ENCODE measurements at places on chromosomes 5 and 9. TPM values are rescaled to one million over a fixed set of nuclear protein-coding genes. Genes with fewer than 3 reads are reported as not detected.

PAIP1 gene
- polyA plus RNA-seq, result 45.6 TPM

MSH3 gene
- 3.5 TPM for polyA plus RNA-seq

USP20 gene
- polyA plus RNA-seq, result 16.0 TPM

GPX8 gene
- polyA plus RNA-seq, result 13.1 TPM

DRD1 gene
- polyA plus RNA-seq, result 0.07 TPM

INSL6 gene
- polyA plus RNA-seq, result 0.44 TPM

TMEM252 gene
- polyA plus RNA-seq, result 19.4 TPM

ZNF483 gene
- polyA plus RNA-seq, result 0.72 TPM

PCDHB15 gene
- polyA plus RNA-seq, result 0.22 TPM

CRHBP gene
- polyA plus RNA-seq, result 1.1 TPM

GRCh38 chr5:81530919-81531318, 137.0 kb upstream of the ACOT12 start:
- DNase-seq, result no peak

- DNase-seq, result no peak
Measured at GRCh38 chr5:59569158-59569557, 324.4 kb downstream of the PDE4D start.

DNA sequence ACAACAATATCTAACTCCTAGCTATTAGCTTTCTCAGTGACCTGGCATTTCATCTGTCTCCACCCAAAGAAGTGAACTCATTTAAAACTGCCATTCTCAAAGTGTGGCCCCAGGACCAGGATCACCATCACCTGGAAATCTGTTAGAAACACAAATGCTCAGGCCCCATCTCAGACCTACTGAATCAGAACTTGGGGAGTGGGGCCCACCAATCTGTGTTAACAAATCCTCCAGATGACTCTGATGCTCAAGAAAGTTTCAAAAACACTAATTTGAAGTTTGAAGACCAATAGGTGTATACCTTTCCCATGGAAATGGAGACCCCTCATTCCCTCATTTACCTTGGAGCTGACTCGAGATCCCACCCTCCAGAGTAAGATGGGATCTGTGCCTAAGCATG, 72.3 kb downstream of the PRELID2 start:
- no peak for DNase-seq

- DNase-seq, result no peak
Measured at GRCh38 chr9:112858625-112859147, 32.0 kb downstream of the SLC46A2 start.

DNA sequence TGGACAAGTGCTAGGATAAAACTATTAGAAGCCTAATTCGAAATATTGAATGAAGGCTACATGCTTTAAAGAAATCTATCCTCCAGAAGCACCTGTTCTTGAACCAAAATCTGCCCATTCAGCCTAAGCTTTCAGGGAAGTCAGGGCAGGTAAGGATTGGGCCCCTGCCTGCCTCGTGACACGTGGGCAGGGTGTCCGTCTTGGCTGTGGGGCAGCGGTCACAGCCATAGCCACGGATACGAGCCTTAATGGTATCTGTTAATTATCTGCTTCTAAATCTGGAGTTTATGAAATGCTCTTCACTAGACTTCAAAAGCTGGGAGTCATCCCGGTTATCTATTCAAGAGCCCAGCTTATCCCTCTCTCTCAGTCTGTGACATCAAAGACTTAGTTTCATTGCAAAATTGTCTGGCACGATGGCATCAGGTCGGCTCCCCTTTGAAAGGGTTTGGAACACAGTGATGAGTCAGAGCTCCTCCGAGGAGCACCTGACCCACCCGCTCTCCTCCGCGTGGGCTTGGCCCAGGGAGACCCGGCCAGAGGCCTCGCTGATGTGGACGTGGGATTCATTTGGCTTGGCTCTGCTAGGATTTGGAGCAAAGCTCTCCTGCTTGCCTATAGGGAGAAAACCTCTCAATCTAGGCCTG, 135.9 kb downstream of the MACROH2A1 start:
- no peak for DNase-seq

GRCh38 chr9:73074176-73074708, 77.4 kb upstream of the ANXA1 start:
- no peak for DNase-seq

DNA sequence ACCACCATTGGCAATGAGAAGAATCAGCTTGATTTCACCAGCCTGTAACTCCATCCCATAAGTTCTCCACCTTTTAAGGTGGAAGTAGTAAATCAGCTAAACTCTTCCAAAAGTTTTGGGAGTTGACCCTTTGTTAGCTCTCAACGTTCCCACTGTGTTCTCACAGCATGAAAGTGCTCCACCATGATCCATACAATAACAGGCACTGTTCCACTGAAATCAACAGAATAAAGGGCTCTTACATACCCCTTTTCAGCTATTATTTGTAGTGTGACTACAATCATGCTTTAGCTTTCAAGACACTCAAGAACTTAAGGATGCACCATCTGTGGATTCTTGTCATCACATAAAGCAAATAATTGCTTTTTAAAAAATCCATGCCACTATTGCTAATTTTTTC, 81.6 kb downstream of the PPP2R2B start:
- no peak for DNase-seq

- no peak for DNase-seq
Measured at GRCh38 chr5:130520211-130520610, 615.9 kb downstream of the CHSY3 start.

DNA sequence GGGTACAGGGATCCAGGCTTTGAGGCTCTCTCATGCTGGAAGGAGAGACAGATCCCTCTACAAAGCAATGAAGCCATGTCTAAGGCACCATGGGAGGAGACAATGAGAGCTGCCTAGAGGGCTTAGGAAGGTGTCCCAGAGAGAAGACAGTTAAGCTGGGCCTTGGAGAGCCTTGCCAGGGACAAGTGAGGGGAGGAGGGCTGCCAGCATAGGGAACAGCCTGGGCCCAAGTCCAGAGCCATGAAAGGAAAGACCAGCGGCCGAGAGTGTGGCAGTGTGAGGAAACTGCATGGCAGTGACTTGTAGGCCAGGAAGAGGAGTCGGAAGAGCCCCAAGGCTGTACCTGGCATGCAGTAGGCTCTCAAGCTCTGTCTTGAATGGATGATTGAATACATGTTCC, 88.5 kb downstream of the PSD2 start:
- no peak for DNase-seq

GRCh38 chr9:131379056-131379455, 14.8 kb upstream of the PRRC2B start:
- no peak for DNase-seq

DNA sequence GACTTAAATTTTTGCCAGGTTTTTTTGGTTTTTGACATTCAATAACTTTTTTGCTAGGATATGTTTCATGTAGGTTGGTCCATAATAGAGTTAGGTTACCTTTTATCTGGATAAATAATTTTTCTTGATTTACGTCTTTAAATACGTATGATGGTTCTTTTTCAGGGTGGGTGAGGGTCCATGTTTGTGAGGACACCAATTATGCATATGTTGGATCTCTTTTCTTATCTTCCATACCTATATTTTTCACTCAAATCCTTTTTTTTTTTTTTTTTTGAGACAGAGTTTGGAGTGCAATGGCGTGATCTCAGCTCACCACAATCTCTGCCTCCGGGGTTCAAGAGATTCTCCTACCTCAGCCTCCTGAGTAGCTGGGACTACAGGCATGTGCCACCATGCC, 17.3 kb upstream of the CDC42SE2 start:
- DNase-seq, result no peak

GRCh38 chr5:3341446-3342240, 254.0 kb upstream of the IRX1 start:
- DNase-seq, result no peak

- no peak for DNase-seq
Measured at GRCh38 chr9:134214766-134215419, 50.5 kb upstream of the RNU6ATAC start.

- DNase-seq, result no peak
Measured at GRCh38 chr9:132011896-132012295, 67.8 kb downstream of the MED27 start.

DNA sequence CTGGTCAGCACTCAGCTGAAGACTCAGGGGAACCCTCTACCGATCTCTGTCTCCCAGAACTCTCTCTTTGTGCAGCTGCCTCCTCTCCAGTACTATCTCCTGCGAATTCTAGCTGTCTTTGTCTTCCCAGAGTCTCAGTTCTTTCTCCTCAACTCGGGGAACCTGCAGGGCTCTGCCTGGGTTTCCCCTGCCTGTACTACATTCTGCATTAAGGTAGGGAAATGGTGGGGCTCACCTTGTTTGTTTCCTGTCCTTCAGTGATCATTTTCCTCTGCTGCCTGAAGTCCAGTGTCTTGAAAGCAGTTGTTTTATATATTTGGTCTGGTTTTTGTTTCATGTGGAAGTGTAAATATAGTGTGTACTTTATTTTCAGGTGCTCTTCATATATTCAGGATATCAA, 43.1 kb upstream of the IGFBPL1 start:
- no peak for DNase-seq

DNA sequence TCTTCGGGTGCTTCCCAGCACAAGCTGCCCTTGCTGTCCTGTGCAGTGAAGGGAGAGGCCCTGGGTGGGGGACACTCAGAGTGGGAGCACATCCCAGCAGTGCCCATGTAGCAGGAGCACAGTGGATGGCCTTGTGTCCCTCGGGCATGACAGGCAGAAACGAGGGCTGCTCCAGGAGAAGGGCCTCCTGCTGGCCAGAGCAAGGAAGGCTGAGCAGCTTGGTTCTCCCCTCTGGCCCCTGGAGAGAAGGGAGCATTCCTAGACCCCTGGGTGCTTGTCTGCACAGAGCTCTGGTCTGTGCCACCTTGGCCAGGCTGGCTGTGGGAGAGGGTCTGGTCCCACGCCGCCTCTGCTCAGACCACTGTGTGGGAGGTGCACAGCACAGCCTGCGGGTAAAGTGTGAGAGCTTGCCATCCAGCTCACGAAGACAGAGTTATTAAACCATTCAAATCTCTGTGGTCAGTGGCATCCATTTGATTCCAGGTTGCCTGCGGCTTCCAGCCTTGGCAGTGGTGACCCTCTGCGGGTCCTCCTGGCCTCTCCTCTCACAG, 18.3 kb downstream of the FBXW5 start:
- no peak for DNase-seq

- DNase-seq, result peak; percentile 95
Measured at GRCh38 chr9:113375057-113376023, 1.4 kb downstream of the HDHD3 start.

DNA sequence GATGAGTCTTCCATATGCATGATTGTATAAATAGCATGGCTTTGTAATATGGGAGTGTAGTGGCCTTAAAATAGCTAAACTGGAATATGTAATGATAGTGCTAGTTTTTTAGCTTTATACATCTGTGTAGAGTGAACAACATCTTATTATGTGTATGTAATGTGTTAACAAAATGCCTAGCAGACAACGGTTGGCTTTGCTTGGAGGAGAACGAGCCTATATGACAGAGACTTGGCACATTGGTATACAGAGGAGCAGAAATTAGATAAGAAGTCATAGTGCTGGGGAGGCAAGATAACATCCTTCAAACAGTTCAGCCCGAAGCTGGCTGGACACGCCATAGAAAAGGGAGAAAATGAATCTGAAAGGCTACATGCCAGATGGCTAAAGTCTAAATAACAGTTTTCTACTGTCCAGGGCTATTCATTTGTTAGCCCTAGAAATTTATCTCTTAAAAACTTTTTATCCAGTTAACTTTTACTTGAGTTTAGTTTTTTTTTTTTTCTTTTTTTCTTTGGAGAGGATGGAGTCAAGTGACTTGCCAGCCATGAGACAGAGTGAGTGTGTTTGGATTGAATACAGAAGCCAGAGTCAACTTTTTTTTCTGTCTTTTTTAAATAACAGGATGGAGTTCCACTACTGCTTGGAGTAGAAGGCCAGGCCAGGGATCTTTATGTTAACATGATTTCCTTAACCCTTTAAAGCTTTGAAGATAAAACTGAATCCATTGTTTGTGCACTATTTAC, 214.4 kb upstream of the ACTBL2 start:
- DNase-seq, result no peak

DNA sequence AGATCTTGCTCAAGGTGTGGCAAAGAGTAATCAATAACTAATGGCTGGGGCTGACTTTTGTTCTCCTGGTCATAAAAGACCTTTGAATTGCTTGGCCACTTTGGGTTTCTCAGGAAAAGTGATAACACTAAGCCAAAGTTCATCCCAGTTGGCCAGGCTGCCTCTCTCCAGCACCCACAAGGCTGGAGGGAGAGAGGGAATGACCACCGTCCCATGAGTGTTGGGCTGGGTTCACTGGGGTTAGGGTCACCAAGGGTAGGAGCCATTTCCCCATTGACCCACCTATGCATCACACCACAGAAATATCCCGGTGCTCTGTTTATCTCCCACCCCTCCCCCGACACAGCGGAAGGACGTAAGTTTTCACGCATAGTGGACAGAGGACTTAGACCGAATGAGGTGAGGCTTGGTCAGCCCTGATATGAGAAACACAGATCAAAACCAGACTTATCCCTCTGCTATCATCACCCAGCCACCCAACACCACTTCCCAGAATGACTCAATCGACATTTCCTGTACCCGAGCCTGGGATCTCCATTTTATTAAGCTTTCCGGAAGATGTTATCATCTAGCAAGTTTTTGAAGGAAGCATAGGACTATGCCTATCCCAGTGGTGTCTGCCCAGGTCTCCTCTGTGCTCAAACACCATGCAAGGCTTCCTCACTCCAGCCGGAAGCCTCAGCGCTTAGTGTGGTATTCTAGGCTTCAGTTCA, 27.0 kb upstream of the PPARGC1B start:
- DNase-seq, result no peak

DNA sequence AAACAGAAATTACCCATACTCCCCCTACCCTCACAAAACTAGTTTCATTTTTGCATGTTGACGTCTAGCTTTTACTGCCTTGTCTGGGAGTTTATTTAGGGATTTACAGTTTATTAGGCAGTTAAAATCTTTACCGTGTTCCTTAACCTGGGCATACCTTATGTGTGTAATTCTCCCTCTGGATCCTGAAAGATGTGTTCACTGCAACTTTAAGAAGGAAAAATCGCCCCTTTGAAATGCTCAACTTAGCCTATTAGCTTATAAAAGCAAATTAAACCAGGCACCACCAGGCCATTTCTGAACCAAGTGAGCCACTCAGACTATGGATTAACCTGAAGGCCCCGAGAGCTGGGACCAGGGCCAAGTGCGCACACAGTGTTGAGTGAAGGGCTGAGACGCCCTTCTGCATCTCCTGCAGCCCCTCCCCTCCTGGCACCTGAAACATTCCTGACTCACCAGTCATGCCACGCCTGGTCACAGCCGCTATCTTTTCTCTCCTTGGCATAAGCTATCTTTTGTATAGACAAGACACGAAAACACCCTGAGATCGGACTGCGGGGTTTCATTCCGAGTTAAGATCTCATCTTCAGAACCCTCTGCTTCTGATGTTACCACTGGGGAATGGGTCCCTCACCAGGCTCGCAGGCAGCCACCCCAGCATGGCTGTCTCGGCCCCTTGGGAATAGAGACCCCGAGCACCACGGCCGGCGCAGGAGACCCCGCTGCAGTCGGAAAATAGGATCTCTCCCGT, 111.9 kb downstream of the ROR2 start:
- DNase-seq, result peak; percentile 61

- peak; percentile 24 for DNase-seq
Measured at GRCh38 chr9:935348-935965, 41.0 kb upstream of the DMRT3 start.

All from small intestine (tissue), 16 donors.